ENCODE measurements at places on chromosomes 1 and 21. TPM values are rescaled to one million over a fixed set of nuclear protein-coding genes. Genes with fewer than 3 reads are reported as not detected.

The UBL4B gene
- total RNA-seq: not detected

The NBPF10 gene
- 2.9 TPM for total RNA-seq

The ILDR2 gene
- 0.92 TPM for total RNA-seq

The CYP4Z1 gene
- total RNA-seq: 5.5 TPM

The ALDH4A1 gene
- 11.0 TPM for total RNA-seq

The IFI44 gene
- total RNA-seq: 14.3 TPM

The CNR2 gene
- total RNA-seq: not detected

The RPS27 gene
- total RNA-seq: 949 TPM

The PLA2G2A gene
- 18.5 TPM for total RNA-seq

The SLC5A3 gene
- 38.9 TPM for total RNA-seq

The EFNA1 gene
- total RNA-seq: 12.2 TPM

The LAMB3 gene
- total RNA-seq: 52.9 TPM

The KIRREL1 gene
- 27.9 TPM for total RNA-seq

The TAS1R3 gene
- 0.43 TPM for total RNA-seq

The CLEC20A gene
- total RNA-seq: not detected

The HAO2 gene
- total RNA-seq: not detected

The TCP10L gene
- not detected for total RNA-seq
